Bronchial epithelial cell (primary cell): ENCODE measurements at places on chromosomes 2 and 18.

DNA sequence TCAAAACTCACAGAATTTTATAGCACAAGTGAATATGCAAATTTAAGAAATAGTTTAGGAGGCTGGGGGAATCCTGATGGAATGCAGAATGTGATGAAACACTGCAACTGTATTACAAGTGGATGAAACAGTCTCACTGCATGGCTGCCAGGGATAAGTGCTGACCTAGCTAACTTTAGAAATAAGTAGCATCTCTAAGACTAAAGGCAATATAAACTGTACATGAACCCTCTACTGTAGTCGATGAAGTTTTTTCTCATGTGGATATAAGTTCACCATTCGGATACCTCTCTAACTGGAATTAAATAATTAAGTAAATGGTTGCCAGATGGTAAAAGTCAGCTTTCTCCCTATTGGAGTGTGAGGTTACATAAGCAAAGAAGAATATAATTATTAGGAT lies 777.8 kb upstream of the RAB6C start:
- no peak for DNase-seq

- DNase-seq: no peak
Observed at GRCh38 chr18:5463390-5463789, 80.4 kb downstream of the EPB41L3 start.

DNA sequence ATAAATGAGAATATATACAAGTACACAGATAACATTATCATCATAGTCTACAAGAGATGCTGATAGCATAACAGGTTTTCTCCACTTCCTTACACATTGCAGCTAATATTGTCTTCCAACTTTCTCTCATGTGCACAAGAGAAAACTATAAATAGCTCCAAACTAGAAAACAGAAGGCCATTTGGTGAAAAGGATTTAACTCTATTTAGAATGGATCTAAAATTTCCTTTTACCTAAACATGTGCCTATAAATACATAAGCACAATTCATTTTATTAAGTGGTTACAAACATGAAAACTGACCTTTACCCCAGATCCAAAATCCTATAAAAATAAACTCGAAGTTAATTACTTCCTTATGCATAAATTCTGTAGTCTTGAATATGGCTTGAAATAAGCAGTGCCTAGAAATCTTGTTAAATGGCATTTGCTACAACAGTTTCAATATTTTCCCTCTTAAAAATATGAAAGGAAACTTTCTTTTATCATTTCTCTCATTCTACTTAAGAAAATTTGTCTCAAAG lies 41.6 kb downstream of the SLC25A12 start:
- no peak for DNase-seq

GRCh38 chr2:80893711-80894110 lies 589.2 kb upstream of the LRRTM1 start:
- no peak for DNase-seq

DNA sequence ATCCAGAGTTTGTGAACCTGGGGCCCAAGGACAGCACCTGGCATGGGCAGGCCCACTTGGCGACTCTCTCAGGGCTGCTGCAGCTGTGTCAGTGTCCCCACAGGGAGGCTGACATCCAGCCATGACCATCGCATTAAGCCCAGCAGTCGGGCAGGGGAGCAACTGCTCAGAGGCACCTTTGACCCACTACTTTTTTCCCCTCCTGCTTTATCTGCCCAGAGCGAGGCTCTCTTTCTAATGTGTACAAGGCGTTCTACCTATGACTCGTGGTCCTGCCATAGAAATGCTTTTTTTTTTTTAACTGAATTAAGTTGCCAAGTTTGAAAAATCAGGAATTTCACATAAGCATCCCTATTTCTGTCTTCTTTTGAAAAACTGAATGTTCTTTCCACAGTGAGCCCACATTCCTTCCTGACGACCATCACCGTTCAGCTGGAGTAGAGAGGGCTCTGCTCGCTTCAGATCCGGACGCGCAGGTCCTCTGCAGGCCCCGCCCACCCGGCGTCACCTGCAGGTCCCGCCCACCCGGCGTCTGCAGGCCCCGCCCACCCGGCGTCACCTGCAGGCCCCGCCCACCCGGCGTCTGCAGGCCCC lies 403 bp upstream of the CLUL1 start:
- DNase-seq: peak; percentile 53
